ENCODE measurements at places on chromosomes 4 and X. TPM values are rescaled to one million over a fixed set of nuclear protein-coding genes. Genes with fewer than 3 reads are reported as not detected.

The HS6ST2 gene
- polyA plus RNA-seq: 2.0 TPM

The MID1 gene
- 3.5 TPM for polyA plus RNA-seq

The POLN gene
- polyA plus RNA-seq: 3.6 TPM

The TMSB15A gene
- 0.42 TPM for polyA plus RNA-seq

The ADGRL3 gene
- polyA plus RNA-seq: 0.21 TPM

The CYSLTR1 gene
- polyA plus RNA-seq: 0.42 TPM

DNA sequence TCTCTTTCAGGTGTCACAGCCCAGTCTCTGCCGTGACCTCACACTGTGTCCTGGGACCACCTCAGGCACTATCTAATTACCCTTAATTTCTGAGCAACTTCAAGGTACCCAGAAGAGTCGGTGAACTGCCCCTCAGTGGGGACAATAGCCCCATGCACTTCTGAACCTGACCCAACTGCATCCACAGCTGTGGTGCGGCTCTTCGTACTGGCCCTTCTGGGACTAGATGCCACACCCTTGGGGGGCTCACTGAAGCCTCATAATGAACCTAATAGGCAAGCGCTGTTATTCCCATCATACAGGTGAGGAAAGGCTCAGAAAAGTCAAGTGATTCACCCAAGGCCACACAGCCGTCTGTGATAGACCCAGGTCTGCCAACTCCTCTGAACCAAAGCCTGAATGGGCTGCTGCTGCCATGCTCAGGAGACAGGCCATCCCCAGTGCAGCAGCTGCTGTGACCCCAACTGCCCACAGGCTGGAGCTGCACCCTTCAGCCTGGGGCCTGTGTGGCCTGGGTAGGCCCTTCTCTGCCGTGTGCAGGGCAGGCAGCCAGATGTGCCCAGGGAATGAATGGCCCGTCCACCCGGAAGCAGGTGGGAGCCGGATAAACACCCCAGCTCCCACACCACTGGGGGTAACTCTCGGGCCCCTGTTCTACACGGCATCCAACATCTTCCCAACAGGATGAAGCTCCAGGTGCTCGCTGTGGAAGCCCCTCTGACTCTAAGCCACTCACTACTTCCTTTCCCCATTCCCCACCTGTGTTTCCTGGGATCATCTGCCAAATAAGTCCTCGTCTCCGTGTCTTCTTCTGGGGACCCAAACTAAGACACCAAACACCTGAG, 35.9 kb downstream of the HMX1 start:
- no peak overlapping the region for H3K4me3 ChIP-seq
- no peaks in the 10 kb centered on the region for H3K27me3 ChIP-seq
- DNase-seq: no peak
- no peaks in the 10 kb centered on the region for H3K36me3 ChIP-seq
- no peak overlapping the region for H3K27ac ChIP-seq
- H3K4me1 ChIP-seq: no peaks in the 10 kb centered on the region

DNA sequence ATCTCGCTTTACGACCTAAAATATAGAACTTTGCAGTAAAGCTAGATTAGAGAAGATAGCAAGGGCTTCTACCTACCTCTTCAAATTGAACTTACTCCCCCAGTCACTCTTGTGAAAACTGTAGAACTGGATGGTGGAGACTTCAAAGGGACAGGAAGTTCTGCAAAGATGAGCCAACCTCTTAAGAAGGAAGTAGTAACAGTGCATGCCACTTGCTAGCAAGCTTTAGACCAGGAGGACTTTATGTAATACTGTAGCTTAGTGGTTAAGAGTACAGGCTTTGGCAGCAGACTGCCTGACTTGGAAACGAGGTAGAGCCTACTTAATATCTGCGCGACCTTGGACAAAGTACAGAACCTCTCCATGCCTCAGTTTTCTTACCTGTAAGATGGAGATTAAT, 27.5 kb upstream of the VBP1 start:
- H3K27me3 ChIP-seq: no peaks in the 10 kb centered on the region
- no peaks in the 10 kb centered on the region for H3K4me1 ChIP-seq
- no peak overlapping the region for H3K27ac ChIP-seq
- DNase-seq: no peak
- no peaks in the 10 kb centered on the region for H3K36me3 ChIP-seq

DNA sequence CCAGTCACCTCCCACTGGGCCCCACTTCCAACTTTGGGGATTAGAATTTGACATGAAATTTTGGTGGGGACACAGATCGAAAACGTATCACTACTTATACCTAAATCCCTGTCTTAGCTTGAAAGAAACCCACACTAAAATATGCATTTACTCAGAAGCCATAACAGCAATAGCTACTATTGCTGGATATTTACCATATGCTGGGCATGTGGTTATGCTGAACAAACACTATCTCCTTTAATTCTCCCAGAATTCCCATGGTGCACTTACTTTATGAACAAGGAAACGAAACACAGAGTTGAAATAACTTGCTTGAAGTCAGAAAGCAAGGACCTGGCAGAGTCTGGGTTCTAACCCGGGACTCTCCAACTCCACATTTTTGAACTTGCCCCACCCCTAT, 39.3 kb downstream of the CYTL1 start:
- DNase-seq: no peak
- H3K4me1 ChIP-seq: no peaks in the 10 kb centered on the region
- H3K27me3 ChIP-seq: no peaks in the 10 kb centered on the region
- H3K4me3 ChIP-seq: no peak overlapping the region

GRCh38 chr4:38821739-38822138, 17.1 kb upstream of the TLR1 start:
- no peak overlapping the region for H3K27ac ChIP-seq
- no peaks in the 10 kb centered on the region for H3K36me3 ChIP-seq
- no peak overlapping the region for H3K4me3 ChIP-seq
- no peaks in the 10 kb centered on the region for H3K4me1 ChIP-seq
- no peak for DNase-seq
- no peaks in the 10 kb centered on the region for H3K27me3 ChIP-seq

DNA sequence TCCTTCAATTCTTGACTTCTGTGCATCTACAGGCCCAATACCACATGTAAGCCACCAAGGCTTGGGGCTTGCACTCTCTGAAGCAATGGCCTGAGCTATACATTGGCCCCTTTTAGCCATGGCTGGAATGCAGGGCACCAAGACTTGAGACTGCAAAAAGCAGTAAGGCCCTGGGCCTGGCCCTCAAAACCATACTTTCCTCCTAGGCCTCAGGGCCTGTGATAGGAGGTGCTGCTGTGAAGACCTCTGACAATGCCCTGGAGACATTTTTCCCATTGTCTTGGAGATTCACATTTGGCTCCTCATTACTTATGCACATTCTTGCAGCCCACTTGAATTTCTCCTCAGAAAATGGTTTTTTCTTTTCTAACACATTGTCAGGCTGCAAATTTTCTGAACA, 68.5 kb upstream of the FSTL5 start:
- H3K36me3 ChIP-seq: no peaks in the 10 kb centered on the region
- H3K27me3 ChIP-seq: no peaks in the 10 kb centered on the region
- no peaks in the 10 kb centered on the region for H3K4me1 ChIP-seq
- H3K4me3 ChIP-seq: no peak overlapping the region
- no peak for DNase-seq
- H3K27ac ChIP-seq: no peak overlapping the region

GRCh38 chr4:136865526-136865925, 666.8 kb downstream of the PCDH18 start:
- H3K27me3 ChIP-seq: no peaks in the 10 kb centered on the region
- no peak for DNase-seq

GRCh38 chr4:140109737-140110136, 44.2 kb downstream of the MAML3 start:
- DNase-seq: no peak
- no peak overlapping the region for H3K27ac ChIP-seq
- no peak overlapping the region for H3K4me3 ChIP-seq
- no peaks in the 10 kb centered on the region for H3K27me3 ChIP-seq

GRCh38 chr4:186095406-186095805, 9.1 kb upstream of the FAM149A start:
- no peaks in the 10 kb centered on the region for H3K4me1 ChIP-seq
- DNase-seq: no peak
- no peaks in the 10 kb centered on the region for H3K36me3 ChIP-seq
- no peak overlapping the region for H3K27ac ChIP-seq
- H3K27me3 ChIP-seq: no peaks in the 10 kb centered on the region

DNA sequence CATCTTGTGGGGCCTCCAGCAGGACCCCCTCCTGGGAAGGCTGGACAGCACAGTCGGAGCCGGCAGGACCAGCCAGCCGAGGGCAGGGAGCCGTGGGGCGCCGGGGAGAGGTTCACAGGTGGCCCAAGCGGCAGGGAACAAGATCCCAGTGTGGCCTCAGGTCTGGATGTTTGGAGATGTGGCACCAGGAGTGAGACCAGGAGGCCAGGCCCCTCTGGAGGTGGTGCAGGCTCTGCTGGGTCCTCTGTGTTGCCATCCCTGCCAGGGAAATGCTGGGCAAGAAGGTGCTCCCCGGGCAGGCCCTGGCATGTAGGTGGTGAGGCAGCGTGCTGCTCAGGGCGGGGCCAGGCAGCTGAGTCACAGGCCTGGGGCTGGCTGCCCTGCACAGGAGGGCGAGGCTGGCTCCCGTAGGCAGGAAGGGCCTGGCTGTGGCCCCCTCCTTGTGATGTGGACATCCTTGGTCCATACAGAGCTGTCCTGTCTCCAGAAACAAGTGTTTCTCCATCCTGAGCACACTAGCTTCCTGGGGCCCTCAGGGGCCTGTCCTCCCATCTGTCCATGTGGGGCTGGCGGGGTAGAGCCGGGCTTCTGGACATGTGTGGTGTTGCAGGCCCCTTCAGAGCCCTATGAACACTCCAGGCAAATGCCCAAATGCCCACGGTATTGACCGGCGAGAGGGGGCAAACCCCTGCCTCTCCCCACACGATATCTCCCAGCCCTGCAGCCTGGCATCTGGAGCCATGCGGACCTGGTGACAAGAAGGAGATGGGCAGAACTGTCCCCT, 4.8 kb upstream of the HGFAC start:
- DNase-seq: no peak
- no peaks in the 10 kb centered on the region for H3K27me3 ChIP-seq
- no peaks in the 10 kb centered on the region for H3K36me3 ChIP-seq
- no peak overlapping the region for H3K4me3 ChIP-seq
- no peaks in the 10 kb centered on the region for H3K4me1 ChIP-seq

DNA sequence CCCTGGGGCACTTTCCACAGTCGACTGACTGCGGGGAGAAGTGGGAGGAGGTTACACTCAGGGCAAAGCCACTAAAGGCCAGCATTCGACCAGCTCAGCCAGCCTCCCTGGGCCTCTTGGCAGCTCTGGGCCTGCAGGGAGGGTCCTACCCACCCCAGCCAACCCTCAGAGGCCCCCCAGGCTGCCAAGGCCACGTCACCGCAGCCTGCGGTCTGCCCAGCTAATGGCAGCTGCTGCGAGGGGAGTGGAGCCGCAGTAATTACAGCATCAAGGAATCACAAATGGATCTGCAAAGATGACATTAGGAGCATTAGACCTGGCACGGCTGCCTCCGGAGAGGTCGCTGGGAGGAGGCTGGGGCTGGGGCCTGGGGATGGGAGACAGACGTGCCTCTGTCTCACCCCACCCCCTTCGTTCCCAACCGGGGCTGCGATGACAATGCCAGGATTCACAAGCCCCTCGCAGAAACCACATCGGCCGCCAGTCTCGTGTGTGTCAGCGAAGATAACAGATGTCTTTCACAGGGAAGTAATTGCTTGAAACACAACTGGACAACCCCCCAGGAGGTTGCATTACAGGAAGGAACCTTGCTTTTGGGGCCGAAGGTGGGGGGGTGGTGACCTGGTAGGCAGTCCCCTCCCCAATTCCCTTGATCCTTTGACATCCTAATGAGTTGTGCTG, 367.6 kb downstream of the BCOR start:
- H3K36me3 ChIP-seq: no peaks in the 10 kb centered on the region
- DNase-seq: no peak
- no peaks in the 10 kb centered on the region for H3K27me3 ChIP-seq
- no peak overlapping the region for H3K27ac ChIP-seq
- H3K4me1 ChIP-seq: peaks cover 10% of the 10 kb centered on the region

DNA sequence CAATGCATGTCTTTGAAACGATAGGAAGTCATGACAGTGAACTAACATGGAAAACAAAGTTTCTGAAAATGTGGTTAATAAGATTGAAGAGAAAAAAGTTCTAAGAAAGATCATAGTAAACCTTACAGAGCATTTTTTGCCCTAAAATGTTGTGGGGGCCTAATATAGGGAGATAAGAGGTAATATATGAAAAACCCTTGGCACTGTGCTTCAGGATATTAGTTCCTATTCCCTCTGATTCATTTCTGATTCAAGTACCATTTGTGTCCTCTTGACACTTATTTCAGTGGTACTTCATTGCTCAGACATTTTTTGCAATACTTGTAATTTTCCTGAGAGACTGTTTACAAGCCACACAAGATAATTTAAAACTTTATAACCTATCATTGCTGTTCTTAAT, 35.1 kb downstream of the PAQR3 start:
- H3K4me3 ChIP-seq: no peak overlapping the region
- no peak for DNase-seq
- no peak overlapping the region for H3K27ac ChIP-seq
- H3K4me1 ChIP-seq: no peaks in the 10 kb centered on the region
- no peaks in the 10 kb centered on the region for H3K36me3 ChIP-seq

DNA sequence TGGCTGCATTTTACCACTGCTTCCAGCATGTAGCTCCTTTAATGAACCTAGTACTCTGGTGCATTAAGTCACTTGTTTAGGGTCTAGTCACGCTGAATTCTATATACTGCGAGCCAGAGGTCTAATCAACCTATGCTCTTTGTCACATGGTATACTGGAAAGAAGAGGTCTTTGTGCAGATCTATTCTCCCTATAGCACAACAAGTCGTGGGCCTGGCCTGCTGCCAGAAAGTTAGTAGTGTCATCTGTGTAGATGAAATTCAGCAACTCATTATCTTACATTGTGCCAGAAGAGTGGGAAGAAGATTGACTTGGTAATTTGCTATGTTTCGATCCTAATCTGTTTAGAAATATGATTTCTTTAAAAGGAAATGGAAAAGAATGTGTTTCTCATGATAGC, 80.8 kb downstream of the AWAT2 start:
- no peaks in the 10 kb centered on the region for H3K27me3 ChIP-seq
- H3K4me3 ChIP-seq: no peak overlapping the region
- no peak for DNase-seq
- H3K4me1 ChIP-seq: no peaks in the 10 kb centered on the region
- H3K36me3 ChIP-seq: no peaks in the 10 kb centered on the region

- no peaks in the 10 kb centered on the region for H3K36me3 ChIP-seq
- no peaks in the 10 kb centered on the region for H3K4me1 ChIP-seq
- H3K4me3 ChIP-seq: no peak overlapping the region
- no peak for DNase-seq
- no peak overlapping the region for H3K27ac ChIP-seq
- H3K27me3 ChIP-seq: peaks cover 20% of the 10 kb centered on the region
Measured at GRCh38 chrX:102138064-102138463, 4.2 kb downstream of the TCEAL6 start.

DNA sequence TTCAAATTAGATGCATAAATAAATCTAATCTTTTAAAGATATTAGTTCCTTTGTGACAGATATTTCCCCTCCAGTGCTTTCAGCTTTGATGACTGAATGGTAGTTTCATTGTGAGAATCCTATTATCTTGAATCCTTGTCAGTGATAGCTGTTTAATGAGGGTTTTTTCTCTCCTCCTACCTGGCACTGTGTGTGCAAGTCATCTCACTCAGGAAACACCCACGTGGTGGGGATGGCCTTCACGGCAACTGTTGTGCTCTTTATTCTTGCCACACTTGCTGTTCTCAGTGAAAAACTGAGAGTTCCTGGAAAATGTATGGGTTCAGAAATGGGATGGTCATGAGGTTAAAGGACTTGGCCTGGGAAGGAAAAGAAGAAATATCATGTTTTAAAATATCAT, 129.9 kb downstream of the SPRY1 start:
- H3K4me1 ChIP-seq: no peaks in the 10 kb centered on the region
- no peaks in the 10 kb centered on the region for H3K27me3 ChIP-seq
- no peak overlapping the region for H3K27ac ChIP-seq
- H3K36me3 ChIP-seq: no peaks in the 10 kb centered on the region
- no peak overlapping the region for H3K4me3 ChIP-seq
- DNase-seq: no peak
